ENCODE measurements at places on chromosomes 12 and 14. TPM values are rescaled to one million over a fixed set of nuclear protein-coding genes. Genes with fewer than 3 reads are reported as not detected.

DNA sequence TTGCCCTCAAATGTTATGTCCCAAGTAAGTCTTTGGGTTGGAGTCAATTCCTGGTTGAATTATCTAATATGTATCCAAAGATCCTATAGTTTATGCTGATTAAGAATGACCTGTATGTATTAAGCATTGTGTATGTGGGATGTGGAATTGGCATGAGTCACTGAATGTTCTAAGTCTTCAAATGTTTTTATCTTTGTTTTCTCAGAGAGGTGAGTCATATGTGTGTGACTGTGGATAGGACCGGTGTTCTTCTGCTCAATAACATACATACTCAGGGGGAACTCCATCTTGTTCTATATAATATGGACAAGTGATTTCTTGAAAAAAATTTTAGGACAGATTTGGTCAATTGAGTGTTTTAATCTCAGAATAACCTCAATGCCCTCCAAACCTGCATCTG lies 57.9 kb downstream of the NAV3 start:
- no peak for DNase-seq

- no peak for DNase-seq
Observed at GRCh38 chr12:685388-685787, 22.1 kb upstream of the NINJ2 start.

DNA sequence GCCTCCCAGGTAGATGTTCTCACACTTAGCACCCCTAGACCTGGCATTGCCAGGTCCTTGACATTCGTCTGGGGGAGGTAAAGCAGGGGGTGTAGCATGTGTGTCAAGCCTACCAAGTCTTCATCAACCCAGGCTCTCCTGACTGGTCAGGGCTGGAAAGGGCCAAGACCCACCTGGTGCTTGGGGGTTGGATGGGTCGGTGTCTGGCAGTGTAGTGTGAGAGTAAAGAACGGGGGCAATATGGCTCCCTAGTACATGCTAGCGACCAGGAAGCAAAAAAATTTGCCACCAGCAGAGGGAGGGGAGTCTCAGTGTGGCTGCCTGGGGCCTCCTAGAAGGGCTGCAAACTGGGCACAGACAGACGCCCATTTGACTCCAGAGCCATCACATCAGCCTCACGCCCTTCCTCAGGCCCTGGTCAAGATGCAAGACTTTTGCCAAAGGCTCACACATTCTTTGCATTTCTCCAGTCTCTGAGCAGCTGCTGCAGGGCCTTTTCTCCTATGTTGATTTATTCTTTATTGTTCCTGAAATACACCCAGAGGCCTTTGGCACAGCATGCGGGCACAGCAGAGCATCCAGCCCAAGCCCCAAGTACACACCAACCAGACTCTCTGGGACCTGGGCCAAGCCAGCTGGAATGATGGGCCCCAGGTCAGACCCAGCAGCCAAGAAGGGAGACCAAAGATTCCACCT lies 38.3 kb upstream of the PNMA1 start:
- DNase-seq = no peak

DNA sequence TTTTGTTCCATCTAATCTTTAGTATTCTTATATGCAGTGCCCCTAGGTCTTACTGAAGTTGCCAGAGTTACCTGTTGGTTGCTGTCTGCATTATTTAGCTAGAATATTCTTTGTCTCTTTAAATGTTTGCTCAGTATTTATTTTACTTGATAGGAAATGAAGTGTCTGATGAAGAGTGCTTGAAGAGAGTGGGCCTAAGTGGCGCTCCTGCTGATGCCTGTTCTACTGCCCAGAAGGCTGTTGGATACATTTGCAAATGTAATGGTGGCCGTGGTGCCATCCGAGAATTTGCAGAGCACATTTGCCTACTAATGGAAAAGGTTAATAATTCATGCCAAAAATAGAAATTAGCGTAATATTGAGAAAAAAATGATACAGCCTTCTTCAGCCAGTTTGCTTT lies 18.9 kb downstream of the CMAS start:
- DNase-seq = no peak

The GPR162 gene
- 21.5 TPM for total RNA-seq

DNA sequence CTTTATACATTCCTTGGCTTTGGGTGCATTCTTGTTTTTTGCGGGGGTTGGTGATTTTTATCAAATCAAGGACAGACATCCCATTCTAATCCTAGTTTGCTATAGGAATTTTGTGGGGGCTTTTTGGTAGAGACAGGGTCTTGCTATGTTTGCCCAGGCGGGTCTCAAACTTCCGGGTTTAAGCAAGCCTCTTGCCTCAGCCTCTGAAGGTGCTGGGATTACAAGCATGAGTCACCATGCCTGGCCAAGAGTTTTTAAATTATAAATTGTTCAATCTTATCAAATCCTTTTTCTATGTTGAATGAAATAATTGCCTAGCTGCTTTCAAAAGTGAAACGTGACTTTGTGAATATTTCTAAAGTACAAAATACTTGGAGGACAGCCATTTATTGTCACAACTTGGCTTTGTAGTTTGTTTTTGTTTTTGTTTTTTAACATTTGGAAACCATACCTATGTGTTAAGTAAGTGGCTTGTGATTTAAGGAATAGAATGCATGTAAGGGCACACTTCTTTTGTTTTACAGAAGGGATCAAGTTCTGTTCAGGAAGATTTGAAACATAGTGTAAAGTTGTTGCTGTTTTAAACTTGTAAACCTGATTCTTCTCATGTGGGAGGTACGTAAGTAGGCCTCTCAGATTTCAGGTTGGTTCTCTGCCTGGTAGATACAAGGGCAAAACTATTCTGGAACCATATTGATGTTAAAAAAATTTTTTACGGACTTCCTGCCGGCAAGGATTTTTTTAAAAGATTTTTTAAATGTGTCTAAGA lies 13.4 kb downstream of the MARK3 start:
- DNase-seq = no peak

The NOS1 gene
- total RNA-seq = 3.5 TPM

DNA sequence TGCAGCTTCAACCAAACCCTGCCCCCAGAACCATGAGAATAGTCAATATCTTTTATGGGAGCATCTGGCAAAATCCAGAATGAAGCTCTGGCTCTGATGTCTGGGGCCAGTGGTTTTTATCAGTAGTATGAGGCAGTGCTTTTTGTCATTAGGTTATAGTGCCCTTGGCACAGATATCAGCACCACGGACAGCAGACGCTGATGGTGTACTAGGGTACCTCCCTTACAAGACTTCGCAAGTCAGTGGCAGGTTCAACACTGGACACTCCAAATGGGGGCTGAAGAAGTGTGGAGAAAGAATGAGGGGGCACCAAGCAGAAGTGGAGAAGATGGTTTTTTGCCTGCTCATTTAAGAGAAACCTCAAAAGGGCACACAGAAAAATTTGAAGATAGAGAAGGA lies 68.2 kb upstream of the E2F7 start:
- no peak for DNase-seq

All from lower lobe of right lung (tissue), 2 donors.